ENCODE measurements at places on chromosomes 4 and X.

- DNase-seq = no peak
Measured at GRCh38 chrX:95693365-95693764, 991.3 kb upstream of the DIAPH2 start.

GRCh38 chr4:33831442-33832066 lies 2412.8 kb downstream of the ARAP2 start:
- no peak for DNase-seq

- no peak for DNase-seq
Measured at GRCh38 chr4:7390906-7391636, 43.7 kb downstream of the PSAPL1 start.

GRCh38 chrX:123993326-123993725 lies 31.8 kb downstream of the STAG2 start:
- DNase-seq = no peak

DNA sequence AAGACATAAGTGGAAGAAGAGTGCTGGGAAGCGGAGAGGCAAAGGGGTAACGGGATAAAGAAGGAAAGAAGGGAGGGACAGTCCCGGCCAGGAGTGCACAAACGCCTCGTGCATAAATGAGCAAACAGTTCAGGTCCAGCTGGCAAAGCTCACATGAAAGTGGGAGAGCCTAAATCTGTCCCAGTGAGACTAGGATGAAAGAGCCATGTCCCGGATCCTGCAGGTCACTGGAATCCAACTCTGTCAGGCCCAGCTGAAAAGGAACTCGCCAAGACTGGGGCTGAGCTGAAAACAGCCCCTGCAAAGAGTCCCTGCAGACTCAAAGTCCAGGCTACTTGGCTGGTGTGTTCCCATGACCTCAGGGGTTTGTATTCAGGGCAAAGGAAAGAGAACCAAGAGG lies 38.0 kb upstream of the CRMP1 start:
- DNase-seq = no peak

DNA sequence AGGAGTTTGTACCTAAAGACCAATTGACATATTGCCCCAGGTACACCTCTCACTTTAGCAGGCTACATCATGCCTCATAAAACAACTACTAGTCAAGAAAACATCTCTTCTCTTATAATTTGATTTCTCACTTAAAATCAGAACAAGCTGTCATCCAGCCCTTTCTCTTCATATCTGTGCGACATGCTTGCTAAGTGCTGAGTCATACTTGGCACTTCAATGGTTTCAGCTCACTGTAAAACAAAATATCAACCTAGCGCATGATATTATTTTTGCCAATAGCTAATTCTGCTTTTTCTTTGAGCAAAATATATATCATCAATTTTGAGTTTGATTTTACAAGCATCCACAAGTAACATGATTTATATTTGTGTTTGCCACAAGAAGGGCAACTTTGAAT lies 27.9 kb upstream of the FUNDC1 start:
- DNase-seq = no peak

- DNase-seq = no peak
Measured at GRCh38 chr4:17650406-17650805, 36.0 kb downstream of the MED28 start.

DNA sequence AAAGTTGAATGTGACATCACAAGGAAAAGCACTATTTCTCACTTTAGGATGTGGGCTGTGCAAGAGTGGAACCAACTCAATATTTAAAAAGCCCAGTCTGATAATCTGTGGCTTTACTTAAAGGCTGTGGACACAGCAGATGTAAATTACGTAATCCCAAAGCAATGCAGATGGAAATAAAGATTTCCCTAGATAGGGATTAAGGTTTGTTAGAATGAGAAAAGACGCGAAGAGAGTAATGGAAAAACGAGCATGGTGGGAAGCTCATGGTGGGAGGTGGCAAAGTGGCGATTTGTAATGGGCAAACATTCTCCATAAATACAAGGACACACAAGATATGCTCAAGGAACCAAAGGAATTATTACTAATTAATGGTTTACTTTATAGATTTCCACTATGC lies 985.5 kb downstream of the FSTL5 start:
- DNase-seq = no peak

- DNase-seq = no peak
Measured at GRCh38 chr4:52106191-52106590, 55.1 kb downstream of the SPATA18 start.

DNA sequence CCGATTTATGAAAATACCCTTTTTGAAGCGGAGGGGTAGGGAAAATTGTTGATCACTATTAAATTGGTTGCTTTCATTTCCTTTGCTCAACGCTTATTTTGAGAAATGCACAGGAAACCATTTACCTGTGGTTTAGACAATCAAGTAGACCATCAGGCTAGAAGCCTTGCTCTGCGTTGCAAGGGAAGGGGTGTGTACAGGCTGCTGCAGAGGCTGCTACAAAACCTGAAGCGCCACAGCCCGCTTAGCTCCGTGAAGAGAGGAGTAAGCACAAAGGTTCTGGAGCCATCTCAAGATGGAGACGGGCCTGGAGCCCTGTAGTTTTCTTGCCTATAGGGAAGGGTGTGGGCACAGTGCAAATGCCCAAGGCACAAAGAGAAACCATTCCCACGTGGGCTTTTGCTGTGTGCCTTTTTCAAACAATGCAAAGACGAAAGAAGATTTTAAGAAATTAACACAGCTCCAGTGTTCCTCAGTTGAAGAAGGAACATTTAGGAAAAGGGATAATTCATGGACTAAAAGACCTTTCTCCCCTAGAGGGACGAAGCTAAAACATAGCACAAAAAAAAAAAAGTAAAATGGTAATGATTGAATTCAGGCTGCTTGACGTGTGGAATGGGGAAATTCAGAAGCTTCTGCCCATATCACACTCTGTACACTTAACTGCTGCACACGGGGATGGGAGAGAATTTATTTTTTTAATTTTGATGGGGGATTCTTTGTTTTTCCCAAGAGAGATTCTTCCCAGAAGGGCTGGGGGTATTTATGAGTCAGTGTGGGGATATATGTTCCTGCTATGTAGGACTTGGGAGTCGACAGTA lies 3.5 kb downstream of the TMSB4X start:
- no peak for DNase-seq
